NCI-H1092 (cell line): ENCODE measurements at places on chromosomes 5 and 9.

DNA sequence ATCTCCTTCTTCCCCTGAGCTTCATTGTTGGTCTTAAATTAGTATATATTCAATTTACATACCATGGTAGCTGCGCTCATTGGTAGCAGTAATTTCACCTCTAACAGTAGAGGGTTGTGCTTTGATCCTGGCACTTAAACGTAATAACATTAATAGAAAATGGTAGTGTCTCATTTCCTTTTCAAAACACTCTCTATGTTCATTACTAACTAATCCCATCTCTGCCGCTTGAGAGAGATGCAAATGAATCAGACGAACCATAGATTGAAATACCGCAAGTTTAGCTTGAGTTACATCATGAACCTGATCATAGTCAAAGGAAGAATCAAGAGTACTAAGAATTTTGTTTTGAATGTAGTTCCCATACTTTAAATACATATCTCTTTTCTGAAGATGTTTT, 2.2 kb downstream of the THBS4 start:
- no peak for DNase-seq

- DNase-seq: no peak
Observed at GRCh38 chr5:765948-766631, 18.4 kb downstream of the ZDHHC11B start.

DNA sequence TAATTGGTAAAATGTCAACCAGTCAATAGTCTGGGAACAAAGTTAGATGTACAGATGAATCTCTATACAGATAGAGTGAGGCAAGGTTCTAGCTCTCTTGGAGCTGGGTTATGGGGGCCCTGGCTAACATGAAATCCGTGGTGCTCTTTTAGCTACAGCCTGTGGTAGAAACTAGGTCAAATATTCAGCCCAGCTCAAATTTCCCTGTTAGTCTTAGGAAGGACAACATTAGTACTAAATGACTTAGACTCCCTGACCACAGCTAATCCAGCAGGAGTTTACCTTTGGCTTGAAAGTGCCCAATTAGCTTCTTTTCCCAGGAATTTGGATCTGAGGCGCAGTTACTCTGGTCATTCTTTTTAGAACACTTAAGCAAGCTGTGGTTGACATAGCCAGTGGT, 170.5 kb downstream of the DMRTA1 start:
- DNase-seq: no peak

GRCh38 chr5:76657683-76658311, 34.6 kb upstream of the F2RL2 start:
- no peak for DNase-seq

- DNase-seq: no peak
Observed at GRCh38 chr5:145141534-145141933, 693.6 kb downstream of the PRELID2 start.

DNA sequence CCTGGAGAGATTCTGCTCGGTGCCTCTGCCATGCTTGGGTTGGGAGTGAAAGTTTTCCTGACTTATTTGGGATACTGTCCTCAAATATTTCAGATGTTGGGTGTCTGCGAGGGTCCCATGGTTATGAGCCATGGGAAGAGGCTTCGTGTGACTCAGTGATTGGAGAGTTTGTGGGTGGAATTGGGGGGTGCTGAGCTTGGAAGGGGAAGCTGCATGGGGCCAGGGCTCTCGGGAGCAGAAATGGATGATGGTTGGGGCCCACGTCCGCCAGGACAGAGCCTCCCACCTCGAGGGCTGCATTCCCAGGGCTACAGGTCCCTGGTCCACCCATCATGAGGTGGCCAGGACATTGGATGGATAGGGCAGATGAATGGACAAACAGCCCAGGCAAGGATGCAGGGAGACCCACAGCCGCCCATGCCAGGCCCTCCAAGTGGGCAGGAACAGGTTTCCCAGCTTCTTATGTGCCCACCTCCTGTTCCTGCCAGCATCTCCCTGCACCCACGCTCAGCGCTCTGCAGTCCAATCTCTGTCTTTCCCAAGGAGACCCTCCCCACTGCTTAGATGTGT, 5.5 kb downstream of the OBP2B start:
- DNase-seq: no peak

DNA sequence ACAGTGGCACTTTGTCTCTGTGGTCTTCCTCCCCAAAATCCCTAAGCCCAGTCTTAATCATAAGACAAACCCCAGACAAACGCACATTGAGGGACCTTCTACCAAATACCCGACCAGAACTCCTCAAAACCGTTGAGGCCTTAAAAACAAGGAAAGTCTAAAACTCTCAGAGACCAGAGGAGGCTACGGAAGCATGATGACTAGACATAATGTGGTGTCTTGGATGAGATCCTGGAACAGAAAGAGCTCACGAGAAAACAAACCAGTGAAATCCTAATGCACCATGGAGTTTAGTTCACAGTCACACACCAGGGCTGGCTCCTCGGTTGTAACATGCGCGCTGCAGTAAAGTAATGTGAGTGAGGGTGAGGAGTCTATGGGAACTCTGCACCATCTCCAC, 58.4 kb downstream of the OTULIN start:
- no peak for DNase-seq

GRCh38 chr9:126521089-126521488, 92.6 kb upstream of the LMX1B start:
- no peak for DNase-seq

- no peak for DNase-seq
Observed at GRCh38 chr5:111262815-111263214, 38.6 kb downstream of the CAMK4 start.

GRCh38 chr9:89212171-89212570, 33.6 kb upstream of the SHC3 start:
- DNase-seq: no peak
